ENCODE measurements at places on chromosomes 7 and 10.

- DNase-seq, result no peak
These were observed 258.9 kb upstream of the NPY start for GRCh38 chr7:24025094-24025493.

DNA sequence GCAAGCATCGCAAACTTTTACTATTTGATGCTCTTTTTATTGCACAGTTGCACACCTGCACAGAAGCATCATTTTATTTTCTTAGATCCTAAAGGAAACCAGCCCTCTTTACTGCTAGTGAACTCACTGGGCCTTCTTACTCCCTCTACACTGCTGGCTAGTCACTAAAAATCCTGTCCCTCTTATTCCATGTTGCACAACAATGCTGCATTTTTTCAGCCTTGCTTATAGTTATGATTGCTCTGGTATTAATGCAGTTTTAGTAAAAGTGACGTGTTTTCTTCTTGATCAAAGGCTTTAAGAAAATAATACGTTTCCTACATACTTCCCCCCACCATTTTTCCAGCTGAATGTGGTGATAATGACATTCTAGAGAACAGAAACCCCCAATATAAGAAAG is 132.9 kb upstream of the FAM3C start:
- no peak for DNase-seq

GRCh38 chr10:16612115-16612980 is 90.7 kb upstream of the C1QL3 start:
- no peak for DNase-seq

DNA sequence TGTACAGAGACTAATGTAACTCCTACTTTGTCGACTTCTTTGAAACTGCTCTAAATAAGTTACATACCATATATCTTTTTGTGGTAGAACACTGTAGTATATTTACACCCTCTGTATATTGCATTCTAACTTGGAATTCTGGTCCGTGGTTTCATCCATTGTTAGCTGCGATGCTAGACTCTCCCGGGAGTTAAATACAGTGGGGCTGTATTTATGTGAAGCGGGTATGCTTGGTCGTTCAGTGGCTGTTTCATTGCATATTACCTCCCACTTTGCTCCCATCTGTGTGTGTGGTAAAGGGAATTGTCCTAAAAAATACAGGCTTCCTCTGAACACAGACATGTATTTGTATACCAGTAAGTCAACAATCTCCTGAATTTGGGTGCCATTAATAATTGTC is 231.1 kb downstream of the SLC25A13 start:
- no peak for DNase-seq

- DNase-seq, result no peak
These were observed 13.9 kb downstream of the KLHDC10 start for GRCh38 chr7:130084037-130084875.

DNA sequence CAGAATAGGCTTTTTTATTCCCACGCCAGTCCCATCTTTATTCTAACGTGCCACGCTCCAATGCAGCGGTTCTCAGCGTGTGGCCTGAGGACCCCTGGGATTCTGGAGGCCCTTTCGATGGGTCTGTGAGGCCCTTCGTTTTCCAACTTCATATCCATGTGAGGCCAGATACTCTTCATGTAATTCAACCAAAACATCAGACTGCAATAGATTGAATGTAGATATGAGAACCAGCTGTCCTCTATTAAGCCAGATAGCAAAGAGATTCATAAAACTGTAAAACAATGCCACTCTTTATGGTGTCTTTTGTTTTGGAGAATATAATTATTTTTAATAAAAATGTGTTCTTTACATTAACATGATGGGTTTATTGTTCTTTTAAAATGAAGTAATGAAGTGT is 53.2 kb upstream of the KMT2C start:
- DNase-seq, result no peak

- DNase-seq, result no peak
These were observed 56.4 kb downstream of the THNSL1 start for GRCh38 chr10:25072786-25073185.

- no peak for DNase-seq
These were observed 3.7 kb downstream of the ELOVL3 start for GRCh38 chr10:102229810-102230263.

DNA sequence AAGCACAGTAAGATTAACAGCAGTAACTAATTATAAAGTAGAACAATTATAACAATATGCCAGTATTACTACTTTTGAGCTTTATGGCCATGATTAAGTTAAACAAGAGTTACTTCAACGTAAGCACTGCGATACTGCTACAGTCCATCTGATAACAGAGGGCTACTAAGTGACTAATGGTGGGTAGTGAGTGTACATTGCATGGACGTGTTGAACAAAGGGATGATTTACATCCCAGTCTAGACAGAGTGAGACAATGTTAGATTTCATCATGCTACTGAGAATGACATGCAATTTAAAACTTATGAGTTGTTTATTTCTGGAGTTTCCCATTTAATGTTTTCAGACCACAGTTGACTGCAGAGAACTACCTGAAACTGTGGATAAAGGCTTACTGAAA is 45.6 kb downstream of the TPST1 start:
- no peak for DNase-seq

GRCh38 chr7:26653430-26654399 is 210.7 kb downstream of the SKAP2 start:
- no peak for DNase-seq

GRCh38 chr10:60511477-60512229 is 122.0 kb upstream of the ANK3 start:
- DNase-seq, result no peak

DNA sequence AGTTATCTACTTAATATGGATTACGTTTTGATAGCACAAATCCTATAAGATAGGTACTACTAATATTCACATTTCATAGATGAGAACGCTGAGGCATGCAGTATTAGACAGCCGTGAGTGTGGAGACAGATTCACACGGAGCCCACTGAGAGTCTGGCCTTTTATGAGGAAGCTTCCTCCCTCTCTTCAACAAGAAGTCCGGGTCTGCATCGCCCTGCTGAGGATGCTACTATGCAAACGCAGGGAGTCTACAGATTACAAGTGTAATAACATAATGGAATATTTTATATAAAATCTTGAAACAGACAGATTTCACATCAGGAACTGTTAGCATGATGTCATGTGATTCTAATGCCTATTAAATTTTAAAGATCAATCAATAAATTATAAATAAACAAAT is 255.9 kb upstream of the GLI3 start:
- no peak for DNase-seq

DNA sequence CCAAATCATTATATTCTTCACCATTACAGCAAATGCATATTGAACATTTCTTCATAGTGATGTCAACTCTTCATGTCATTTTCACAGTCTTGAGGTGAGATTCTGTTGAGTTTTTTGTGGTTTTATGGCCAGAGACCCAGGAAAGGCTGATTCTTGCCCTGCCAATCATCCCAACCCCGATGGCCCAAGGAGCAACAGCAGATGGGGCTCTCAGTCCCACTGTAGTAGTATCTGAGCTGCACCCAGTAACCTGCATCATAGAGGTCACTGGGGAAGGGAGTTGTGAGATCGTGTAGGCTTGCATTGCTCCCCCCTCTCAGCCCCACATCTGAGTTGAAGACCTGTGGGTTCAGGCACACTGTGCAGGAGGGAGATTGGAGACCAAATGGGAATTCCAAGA is 26.7 kb downstream of the ZSCAN25 start:
- DNase-seq, result no peak

DNA sequence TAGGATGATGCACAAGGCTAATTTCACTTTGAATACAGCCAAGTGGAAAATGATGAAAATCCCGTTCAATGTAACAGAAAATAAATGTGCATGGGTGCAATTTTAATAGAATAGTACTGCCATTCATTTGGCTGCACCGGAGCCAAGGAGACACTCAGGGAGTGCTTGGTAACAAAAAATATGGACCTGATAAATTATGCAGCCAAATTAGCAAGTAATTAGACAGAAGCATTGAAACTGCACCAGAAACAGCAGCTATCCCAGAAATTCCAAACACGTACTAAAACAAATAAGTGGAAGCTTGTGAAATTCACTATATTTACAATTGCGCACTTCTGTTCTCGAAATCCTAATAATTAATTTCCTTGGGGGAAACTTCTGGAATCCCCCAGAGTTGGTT is 31.5 kb downstream of the ST8SIA6 start:
- DNase-seq, result no peak

GRCh38 chr10:80649183-80649582 is 111.5 kb downstream of the SH2D4B start:
- DNase-seq, result no peak

DNA sequence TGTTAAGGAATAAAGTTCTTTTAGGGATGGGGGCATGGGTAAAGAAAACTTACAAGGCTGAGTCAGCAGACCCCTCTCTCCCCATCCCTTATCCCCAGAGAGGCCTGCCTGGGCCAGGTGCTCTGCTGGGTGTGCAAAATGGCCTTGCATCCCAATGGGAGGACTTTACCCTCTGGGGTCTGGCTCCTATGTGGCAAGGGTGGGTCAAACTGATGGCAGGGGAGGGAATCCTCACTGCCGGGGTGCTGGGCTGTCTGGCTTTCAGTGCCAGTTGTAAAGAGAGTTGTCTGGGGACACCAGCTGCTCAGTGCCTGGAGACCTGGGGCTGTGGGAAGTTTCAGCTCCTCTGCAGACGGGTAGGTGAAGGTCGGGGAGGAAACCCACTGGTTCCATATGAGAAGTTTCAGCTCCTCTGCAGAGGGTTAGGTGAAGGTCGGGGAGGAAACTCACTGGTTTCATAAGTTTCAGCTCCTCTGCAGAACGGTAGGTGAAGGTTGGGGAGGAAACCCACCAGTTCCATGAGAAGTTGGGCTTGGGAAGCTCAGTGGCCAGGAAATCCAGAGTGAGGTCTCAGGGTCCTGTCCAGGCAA is 127.2 kb upstream of the PODXL start:
- no peak for DNase-seq

- no peak for DNase-seq
These were observed 37.9 kb downstream of the PDSS1 start for GRCh38 chr10:26735435-26735834.

- DNase-seq, result no peak
These were observed 179.1 kb downstream of the RPS24 start for GRCh38 chr10:78212786-78213175.

DNA sequence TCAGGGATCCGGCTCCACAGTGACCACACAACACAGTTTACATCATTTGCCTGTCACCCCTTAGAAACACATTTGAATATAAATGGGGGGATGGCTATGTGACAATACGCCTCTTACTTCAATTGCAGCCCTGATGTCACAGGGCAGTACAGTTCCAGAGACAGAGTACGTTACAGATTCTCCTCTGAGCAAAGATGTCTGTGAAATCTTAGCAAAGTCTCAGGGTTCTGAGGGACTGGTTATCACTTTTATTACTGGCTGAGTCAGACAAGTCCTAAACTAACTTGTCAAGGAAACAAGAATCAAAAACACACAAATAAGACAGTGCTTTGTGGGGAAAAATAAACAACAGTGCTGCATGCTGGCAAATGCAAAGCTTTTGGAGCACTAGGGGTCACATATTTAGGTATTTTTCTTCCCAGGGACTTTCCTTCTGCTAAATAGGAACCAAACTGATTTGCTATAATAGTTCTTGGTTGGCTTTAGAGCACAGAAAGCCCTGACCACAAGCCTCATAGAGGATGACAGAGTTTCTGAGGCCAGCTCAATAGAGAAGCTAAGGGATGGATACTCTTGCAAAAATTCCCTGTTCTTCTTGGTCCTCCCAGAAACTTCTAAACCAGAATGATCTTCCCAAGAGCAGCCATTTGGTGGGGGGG is 501.6 kb downstream of the GRID1 start:
- DNase-seq, result no peak

GRCh38 chr10:119750391-119751230 is 24.8 kb downstream of the INPP5F start:
- DNase-seq, result peak; percentile 5

GRCh38 chr7:121480566-121481335 is 84.6 kb upstream of the FAM3C start:
- no peak for DNase-seq

GRCh38 chr7:14207138-14207537 is 217.7 kb upstream of the ETV1 start:
- no peak for DNase-seq

DNA sequence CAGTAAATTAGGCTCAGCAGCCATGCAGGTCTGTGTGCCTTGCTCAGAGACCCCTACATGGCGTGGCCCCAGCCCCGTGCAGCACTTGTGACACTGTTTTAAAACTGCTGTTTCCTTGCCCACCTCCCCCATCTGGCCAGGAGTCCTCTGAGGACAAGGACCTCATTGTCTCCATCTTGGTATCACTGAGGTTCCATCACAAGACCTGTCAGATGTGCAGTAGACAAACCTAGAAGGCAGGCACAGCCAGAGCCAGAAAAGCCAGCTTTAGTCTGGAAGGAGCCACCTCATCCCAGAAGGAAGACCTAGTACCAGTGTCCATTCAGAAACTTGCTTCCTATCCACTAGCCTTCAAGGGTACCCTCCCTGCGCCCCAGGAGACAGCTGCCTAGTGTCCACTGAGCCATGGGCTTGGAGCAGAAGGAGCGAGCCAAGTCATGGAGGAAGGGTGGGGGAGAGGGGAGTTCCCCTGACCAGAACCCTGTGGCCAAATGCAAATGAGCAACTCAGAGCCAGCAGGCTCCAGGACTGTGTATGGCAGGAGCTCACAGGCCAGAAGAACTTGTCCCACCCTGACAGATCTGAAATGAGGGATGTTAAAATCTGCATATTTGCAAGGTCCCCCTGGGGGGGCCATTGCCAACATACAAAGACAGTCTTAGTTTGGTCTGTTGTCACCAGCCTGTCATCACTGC is 176.1 kb downstream of the SH3PXD2A start:
- no peak for DNase-seq

- no peak for DNase-seq
These were observed 315.7 kb downstream of the GPR37 start for GRCh38 chr7:124449896-124450295.

GRCh38 chr10:4437791-4438190 is 388.2 kb upstream of the AKR1E2 start:
- no peak for DNase-seq

GRCh38 chr10:73232887-73233286 is 14.2 kb downstream of the DNAJC9 start:
- no peak for DNase-seq

GRCh38 chr10:19629567-19629966 is 186.7 kb upstream of the PLXDC2 start:
- DNase-seq, result no peak

DNA sequence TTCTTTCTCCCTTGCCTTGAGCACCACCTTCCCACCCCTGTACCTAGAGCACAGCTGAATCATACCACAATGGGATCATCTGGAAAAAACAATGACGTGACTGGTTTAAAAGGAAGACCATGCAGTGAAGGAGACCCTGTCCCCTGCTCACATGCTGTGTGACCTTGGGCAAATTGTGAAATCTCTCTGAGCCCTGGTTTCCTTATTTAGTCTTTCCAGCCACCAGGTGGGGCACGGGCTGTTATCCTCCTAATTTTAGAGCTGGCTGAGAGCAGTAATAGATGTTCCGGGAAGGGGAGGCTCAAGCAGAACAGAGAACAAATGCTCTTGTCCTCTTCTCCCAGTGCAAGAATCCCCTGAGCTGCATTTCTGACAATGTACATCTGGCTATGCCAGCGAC is 198.3 kb downstream of the RPS24 start:
- no peak for DNase-seq

GRCh38 chr10:91194497-91195179 is 25.8 kb upstream of the PCGF5 start:
- no peak for DNase-seq

GRCh38 chr10:108775911-108776475 is 1147.3 kb downstream of the XPNPEP1 start:
- DNase-seq, result no peak

Measured in NCI-H524 treated with DMSO at 0.1 percent for 48 hours (cell line).